H1 (cell line): ENCODE measurements at places on chromosomes 3 and 15.
A peak's percentile ranks its signal among the peaks of the same experiment; 100 is the strongest.

GRCh38 chr3:73781541-73781940 lies 156.8 kb upstream of the PDZRN3 start:
- no peak for DNase-seq

- DNase-seq = no peak
Observed at GRCh38 chr3:158863247-158863646, 61.4 kb downstream of the MFSD1 start.

DNA sequence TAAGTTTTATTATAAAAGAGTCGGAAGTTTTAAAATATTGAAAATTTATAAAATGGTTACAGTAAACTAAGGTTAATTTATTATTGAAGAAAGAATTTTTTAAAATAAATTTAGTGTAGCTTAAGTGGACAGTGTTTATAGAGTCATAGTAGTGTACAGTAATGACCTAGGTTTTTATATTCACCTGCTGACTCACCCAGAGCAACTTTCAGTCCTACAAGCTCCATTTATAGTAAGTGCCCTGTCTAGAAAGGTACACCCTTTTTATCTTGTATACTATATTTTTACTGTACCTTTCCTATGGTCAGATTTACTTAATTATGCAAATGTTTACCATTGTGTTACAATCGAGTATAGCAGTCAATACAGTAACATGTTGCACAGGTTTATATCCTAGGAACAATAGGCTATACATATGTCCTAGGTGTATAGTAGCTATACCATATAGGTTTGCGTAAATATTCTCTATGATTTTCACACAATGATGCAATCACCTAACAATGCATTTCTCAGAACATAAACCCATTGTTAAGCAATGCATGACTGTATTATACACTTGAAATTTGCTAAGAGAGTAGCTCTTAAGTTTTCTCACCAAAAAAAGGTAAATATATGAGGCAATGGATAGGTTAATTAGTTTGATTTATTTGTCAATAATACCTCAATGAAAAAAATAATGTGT lies 106.9 kb upstream of the CD96 start:
- no peak for DNase-seq

- DNase-seq = peak; percentile 77
Observed at GRCh38 chr15:52183562-52184173, 7.5 kb downstream of the GNB5 start.

- DNase-seq = no peak
Observed at GRCh38 chr15:70793694-70794093, 30.3 kb upstream of the UACA start.

GRCh38 chr15:58221591-58222241 lies 83.5 kb downstream of the AQP9 start:
- no peak for DNase-seq

GRCh38 chr15:99408236-99409096 lies 157.2 kb downstream of the LRRC28 start:
- no peak for DNase-seq

GRCh38 chr3:46935989-46936558 lies 40.5 kb downstream of the CCDC12 start:
- no peak for DNase-seq

DNA sequence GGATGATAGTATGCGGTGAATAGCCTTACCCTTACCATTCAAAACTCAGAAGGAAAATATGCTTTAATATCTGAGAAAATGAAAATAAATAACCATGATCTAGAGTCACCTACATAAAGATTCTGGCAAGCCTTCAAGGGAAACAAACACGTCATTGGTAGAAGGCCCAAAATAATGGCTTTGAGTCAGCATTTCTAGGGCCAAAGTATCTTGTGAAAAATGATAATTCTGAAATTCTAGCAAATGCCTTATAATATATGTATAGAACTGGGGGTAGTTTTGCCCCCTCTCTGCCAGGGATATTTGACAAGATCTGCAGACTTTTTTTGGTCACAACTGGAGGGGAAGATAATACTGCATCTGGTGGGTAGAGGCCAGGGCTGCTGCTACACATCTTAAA lies 15.4 kb downstream of the PLSCR1 start:
- DNase-seq = no peak

DNA sequence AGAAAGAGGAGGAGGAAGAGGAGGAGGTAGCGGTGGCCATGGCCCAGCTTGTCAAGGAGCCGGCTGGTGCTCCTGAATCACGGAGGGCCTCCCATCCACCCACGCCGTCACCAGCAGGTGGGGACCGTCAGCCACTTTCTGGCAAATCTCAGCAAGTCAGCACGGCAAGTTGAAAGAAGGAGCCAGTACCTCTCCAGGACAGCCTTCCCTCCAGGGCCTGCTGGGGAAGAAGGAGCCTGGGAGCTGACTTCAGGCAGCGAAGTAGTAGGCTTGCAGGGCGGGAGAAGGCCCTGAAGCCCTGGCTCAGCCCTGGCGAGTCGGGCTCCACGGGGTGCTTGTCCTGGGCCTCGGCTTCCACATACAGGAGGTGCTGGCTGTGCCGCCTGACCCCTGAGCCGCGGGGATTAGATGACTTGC lies 99.2 kb upstream of the TRPM1 start:
- peak; percentile 76 for DNase-seq

DNA sequence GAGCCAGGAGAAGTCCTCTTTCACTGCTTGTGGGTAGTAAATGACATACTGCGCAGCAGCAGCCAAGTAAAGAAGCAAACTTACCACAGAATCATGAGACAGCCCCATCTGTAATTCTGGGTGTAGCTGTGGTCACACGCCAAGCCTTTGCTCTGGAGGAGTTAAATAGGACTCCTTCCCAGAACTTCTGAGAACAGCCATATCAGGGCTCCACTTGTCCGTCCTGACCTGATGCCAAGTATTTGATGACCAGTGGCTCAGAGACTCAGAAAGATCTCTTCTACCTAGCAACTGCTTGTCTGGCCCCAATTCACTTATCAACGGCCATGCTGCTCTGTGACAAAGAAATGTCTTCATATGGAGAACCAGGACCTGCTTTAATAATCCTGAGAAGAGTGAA lies 20.6 kb upstream of the GOLIM4 start:
- DNase-seq = no peak

DNA sequence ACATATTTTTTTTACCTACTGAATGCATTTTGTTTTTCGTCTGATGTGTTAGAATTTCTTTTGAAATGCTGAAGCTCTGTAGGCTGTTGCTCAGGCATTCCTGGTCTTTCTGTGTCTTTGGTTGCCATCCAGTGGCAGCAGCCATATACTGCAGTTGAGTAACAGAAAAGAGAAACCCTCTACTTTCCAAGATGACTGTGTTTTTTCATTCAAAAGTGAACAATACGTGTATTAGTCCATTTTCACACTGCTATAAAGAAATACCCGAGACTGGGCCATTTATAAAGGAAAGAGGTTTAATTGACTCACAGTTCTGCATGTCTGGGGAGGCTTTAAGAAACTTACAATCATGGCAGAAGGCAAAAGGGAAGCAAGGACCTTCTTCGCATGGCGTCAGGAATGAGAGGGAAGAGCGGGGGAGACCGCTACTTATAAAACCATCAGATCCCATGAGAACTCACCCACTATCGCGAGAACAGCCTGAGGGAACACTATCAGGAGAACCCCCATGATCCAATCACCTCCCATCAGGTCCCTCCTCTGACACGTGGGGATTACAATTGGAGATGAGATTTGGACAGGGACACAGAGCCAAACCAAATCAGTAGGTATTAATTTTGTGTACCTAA lies 4.7 kb upstream of the GOLGA8B start:
- peak; percentile 69 for DNase-seq

- DNase-seq = no peak
Observed at GRCh38 chr3:150428562-150428961, 20.5 kb downstream of the TSC22D2 start.

DNA sequence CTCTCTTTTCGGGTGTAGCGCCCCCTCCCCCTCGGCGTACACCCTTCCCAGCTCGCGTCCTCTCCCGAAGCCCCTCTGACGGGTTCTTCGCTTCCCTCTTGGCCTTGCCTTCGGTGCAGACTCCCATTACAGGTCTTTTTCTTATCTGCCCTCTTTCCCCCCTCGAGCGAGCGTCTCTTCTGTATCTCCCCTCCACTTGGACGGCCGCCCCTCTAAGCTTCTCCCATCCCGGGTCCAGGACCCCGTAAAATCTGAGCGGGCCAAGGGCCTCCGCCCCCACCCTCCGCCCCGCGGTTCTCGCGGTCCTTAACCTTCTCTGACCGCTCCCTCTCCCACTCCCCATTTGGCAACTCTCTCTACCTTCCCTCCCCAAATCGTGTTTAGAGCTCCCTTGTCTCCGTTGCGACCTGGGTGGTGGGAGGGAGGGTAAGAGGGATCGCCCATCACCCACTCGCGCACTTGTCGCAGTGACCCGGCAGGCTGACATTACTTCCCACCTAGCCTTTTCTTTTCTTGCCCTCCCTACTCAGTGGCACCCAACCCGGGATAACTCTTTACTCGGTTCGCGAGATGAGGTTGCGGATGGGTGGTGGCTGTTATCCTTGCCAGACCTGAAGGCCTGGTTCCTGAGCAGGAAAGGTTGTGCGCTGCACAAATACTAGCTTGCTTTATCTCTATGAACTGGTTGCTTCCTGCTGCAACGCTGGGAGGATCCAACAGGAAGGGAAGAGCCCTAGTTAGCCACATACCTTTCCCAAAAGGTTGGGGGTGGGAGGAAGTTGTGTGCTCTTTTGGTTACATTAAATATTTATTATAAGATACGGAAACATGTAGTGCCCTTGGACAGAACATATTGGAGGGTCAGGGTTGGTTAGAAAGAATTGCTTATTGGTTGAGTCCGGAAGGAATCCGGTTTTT lies 922 bp downstream of the RAB11A start:
- no peak for DNase-seq

- DNase-seq = no peak
Observed at GRCh38 chr3:66227915-66228314, 7.1 kb downstream of the SLC25A26 start.

GRCh38 chr3:146542179-146542578 lies 2.2 kb downstream of the PLSCR1 start:
- no peak for DNase-seq

GRCh38 chr3:197960694-197961581 lies 921 bp downstream of the LMLN start:
- DNase-seq = no peak

DNA sequence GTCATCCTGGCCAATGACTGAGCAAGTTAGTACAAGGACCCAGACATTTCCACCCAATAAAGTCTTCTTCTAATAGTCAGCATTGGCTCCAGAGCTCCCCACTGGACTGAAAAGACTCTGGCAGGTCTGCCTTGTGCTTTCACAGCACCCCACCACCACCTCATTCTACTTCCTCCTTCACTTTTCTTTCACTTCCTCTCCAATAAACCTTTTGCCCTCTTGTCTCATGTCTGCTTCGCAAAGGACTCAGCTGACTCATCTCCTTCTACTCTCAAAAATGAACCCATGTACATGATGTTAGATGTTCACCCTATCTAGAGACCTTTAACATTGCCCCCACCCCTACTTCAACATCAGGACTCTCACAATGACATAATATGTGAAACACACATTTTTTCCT lies 181.0 kb upstream of the PPP2R3A start:
- DNase-seq = no peak

- peak; percentile 54 for DNase-seq
Observed at GRCh38 chr3:78029775-78030174, 989.9 kb downstream of the ROBO2 start.

- no peak for DNase-seq
Observed at GRCh38 chr3:62672270-62672987, 202.8 kb downstream of the CADPS start.

- DNase-seq = no peak
Observed at GRCh38 chr3:38723569-38724391, 74.3 kb upstream of the SCN5A start.

DNA sequence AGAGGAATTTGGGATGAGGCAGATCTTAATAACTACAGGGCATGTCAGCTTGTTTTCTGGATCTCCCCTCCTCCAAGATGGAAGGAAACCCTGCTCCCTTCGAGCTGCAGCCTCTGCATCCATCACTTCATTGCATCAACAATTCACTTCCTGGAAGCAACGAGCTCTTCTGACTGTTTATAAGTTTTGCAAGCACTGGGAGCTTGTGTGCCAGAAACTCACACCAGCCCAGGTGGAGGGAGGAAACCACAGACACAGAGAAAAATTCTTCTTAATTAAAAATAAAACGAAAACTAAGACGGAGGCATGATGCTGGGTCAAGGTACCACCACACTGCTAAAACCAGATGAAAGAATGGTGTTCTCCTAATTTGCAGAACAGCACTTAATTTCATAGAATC lies 10.6 kb downstream of the LRIG1 start:
- no peak for DNase-seq

DNA sequence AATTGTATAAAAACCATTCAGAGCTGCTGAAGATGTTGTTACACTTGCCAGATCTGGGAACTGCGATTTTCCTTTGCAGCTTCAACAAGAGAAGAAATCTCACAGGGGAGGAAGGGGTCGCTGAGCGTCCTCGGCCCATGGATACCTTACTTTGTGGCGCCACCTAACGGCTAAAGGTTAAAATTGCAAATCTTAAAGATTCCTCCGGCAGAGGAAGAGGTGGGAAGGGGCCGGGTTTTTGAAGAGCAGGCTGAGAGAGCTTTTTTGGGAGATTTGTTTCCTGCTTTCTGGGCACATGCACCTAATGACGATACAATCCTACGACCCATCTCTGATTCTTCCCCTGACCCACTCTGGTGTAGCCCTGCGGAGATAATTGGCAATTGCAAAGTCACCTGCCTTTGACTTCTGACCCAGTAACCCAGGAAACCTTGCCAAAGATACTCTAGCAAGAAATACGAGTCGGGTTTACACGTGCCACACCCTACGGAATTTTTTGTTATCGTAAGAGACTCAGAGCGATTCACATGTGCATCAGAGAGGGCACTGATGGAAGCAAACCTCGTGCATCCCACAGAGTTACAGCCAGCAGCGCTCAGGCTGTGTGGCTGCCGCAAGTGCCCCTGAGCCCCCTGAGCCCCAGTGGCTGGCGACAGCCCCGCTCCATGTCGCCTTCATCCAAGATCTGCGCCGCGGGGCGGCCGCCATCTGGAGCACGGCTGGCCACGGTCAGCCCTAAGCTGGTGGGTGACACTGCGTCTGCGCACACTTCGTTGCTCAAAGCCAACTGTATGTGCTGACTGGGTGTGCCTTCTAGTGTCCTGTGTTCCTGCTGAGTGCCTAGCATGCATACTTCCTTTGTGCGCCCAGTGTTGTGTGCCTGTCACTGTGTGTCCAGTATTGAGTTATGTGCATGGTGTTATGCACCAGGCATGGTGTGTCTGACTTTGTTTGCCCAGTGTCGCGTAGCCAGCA lies 55.2 kb upstream of the CHRNA7 start:
- DNase-seq = peak; percentile 76

DNA sequence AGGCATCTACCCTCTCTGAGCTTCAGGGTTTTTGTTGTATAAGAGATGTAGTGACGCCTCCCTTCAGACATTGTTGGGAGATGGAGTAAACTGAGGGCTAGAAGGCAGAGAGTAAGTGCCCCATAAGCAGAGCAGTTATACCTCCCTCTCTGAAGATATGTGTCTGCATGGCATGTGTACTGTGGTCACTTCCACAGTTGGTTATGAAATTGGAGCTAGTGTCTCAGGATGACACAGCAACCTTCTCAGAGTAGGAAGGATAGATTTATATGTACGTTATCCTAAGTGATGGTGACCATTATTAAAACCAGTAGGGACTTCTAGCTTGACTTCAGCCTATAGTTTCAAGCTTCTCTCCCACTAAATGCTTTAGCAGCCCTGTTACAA lies 17.9 kb downstream of the PXK start:
- DNase-seq = no peak

GRCh38 chr15:52799145-52799811 lies 9.1 kb upstream of the ONECUT1 start:
- no peak for DNase-seq
